ENCODE measurements at places on chromosomes 7 and 10.

DNA sequence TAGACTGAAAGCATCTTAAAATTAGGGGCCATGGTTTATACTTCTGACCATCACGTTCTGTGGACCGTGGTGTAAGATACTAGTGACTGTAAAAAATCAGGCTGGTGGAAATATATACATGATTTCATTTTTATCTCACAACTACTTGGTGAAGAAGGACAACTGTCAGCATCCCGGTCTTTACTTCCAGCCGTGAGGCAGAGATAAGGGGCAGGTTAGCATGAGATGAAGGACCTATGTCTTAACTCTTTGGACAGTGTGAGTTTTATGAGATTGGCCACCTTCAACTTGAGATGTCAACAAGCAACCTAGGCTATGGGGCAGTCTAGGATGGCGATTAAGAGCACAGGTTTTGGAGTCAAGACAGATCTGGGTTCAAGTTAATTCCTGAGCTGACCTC is 37.5 kb upstream of the FAM171A1 start:
- DNase-seq: no peak

DNA sequence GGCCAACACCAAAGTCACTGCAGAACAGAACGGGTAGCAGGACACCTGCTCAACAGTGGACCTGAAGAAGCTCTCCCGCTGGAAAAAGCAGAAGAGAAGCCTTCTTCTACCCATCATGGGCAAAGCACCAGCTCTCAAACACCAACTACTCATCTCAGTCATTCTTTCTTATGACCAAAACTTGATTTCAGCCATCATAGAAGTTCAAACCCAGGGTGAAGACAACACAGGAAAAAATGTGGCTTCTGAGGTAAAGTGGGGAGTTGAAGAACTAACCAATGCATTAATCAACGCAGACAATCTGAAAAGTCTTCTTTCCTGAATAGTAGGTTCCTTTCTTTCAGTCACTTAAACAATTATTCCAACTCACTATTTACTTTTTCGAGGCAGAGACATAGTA is 83.3 kb downstream of the ELMO1 start:
- DNase-seq: no peak

DNA sequence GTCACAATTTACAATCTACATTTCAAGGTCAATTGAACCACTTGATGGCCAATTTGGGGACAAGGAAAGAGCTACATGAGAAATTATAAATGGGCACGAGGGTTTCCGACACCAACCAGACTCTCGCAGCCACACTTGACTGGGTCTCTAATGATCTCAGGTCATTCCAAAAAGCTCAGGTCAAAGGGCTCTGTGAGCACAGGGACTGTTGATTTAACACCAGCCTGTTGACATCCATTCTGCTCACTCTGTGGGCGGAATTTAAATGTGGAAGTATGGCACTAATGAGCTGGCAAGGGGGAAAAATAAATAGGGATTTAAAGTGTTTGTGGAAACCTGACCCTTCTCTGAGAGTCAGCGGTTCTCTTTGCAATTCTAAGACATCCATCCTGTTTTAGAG is 810.7 kb upstream of the AUTS2 start:
- no peak for DNase-seq

DNA sequence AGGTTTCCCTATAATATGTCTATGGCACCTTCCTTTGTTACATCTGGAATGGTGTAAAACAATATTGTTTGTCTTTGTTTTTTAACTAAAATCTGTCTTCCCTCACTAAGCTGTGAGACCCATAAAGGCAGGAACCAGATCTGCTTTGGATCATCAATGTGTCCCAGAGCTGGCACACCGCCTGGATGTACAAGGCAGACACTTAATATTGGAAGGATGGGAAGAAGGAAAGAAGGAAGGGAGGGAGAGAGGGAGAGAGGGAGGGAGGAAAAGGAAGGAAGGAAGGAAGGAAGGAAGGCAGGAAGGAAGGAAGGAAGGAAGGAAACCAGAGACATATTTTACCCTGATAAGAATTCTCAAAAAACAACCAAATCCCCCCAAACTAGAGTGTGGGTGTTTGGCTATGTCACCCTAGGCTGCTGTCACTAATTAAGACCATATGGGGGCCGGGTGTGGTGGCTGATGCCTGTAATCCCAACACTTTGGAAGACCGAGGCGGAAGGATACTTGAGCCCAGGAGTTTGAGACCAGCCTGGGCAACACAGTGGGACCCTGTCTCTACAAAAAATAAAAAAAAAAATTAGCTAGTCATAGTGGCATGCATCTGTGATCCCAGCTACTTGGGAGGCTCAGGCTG is 59.6 kb downstream of the SH3PXD2A start:
- DNase-seq: no peak

GRCh38 chr7:85023066-85023712 is 163.7 kb downstream of the SEMA3D start:
- peak; percentile 1 for DNase-seq

GRCh38 chr7:154777023-154777422 is 225.9 kb downstream of the PAXIP1 start:
- no peak for DNase-seq

DNA sequence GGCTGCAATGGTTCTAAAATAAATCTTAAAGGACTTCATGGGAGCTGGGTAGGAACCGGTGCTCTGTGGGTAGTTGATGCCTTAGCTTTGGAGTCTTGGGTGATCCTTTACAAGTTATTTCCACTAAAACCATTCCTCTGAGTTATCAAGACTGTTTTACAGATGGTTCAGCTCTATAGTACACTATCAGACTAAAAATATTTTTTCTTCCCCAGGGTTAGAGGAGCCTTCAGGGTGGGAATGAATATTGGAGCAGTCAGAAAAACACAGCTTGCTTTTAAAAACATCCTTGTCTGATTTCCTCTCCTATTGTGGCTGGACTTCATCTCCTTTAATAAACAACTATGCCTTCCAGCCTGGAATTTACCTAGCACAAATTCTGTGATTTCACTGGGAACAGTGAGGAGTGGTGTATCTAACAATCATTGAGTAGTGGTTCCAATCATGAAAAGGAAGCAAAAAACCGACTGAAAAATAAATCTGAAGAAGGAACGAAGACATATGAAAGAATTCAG is 102.6 kb upstream of the AFAP1L2 start:
- DNase-seq: no peak

DNA sequence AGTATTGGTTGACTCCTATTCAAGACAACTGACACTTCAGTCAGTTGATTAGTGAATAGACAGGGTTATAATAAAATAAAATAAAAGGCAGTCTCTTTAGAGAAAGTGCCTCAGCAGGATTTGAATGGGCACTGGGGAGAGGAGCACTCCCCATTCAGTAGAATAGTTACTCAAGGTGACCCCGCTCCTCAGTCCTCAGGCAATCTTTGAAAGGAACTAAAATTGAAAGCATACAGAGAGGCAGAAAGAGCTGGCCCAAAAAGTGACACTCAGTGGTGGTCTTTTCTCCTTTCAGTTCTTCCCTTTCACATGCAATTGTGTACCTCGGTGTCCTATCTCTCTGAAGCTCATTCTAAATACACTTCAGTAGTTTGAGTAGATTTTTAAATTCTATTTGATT is 47.4 kb upstream of the MACC1 start:
- no peak for DNase-seq

GRCh38 chr10:132939957-132940790 is 2.2 kb downstream of the CFAP46 start:
- peak; percentile 46 for DNase-seq

- no peak for DNase-seq
These were observed 149.8 kb downstream of the DOCK4 start for GRCh38 chr7:112056409-112056808.

- no peak for DNase-seq
These were observed 3.7 kb downstream of the STX1A start for GRCh38 chr7:73715648-73716317.

DNA sequence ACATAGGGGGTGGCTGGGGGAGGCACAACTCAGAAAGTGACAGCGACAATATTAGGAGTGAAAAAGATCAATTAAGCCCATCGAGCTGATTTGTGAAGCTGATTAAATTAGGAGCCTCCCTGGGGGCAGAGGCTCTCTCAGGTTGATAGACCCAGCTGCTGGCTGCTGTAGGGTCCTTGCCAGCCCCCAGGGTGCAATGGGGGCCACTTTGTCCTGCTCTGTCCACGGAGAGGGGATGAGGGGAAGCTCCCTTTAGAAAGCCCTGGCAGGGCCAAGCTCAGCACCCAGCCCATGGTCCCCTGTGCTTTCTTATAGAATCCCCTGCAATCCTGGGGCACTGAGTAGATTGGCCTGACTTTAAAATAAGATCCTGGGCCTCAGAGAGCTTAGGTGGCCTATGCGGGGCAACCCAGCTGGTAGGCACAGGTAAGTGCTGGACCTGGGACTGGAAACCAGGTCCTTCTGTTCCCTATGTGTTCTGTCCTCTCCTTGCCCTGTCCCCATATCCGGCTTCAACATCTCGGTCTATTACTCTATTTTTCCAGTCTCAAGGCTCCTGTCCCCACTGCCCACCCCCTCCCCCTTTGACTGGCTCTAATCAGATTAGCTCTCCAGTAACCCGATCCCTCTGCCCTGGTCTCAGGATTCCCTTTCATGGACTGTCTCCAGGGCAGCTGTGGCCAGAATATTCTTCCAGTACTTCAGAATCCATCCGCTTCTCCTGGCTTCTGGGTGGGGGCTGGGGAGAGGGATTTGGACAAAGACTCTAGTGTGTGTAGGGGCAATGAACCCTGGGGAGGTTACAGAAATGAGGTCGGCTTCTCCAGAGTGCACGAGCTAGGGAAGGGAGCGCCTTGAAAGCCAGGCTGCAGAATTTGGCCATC is 259.6 kb downstream of the RPS24 start:
- DNase-seq: no peak

DNA sequence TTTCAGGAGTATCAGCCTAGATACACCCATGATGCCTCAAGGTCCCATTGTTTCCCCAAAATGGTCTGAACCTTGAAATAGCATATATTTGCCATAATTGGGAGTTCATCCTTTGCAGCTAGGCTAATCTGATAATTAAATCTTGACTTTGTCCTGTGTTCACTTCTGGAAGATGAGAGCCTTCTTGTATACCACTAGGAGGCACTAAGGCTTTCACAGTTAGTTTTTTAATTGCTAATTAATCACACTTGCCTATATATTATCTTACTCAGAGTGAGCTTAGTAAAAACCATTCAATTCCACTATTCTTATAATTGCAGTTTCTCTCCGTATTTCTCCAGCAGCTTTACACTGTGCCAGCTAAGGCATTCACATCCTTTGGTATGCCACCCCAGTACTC is 48.7 kb upstream of the MAGI2 start:
- no peak for DNase-seq

DNA sequence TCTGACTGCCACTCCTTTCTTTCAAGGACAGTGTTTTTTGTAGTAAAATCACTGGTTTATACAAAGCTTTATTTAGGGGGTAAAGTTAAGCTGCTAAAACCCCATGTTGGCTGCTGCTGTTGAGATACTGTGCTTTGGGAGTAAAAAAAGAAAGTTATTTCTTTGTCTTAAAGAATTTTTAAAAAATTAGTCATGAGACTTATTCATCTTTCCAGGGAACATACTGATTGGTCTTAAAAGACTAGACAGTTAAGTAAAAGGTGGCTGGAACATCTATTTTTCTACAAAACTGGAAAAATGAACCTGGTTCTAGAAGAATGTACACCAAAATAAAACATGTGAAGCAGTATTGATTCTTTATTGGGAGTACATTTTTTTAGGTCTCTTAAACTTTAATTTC is 20.6 kb downstream of the BBIP1 start:
- DNase-seq: no peak

DNA sequence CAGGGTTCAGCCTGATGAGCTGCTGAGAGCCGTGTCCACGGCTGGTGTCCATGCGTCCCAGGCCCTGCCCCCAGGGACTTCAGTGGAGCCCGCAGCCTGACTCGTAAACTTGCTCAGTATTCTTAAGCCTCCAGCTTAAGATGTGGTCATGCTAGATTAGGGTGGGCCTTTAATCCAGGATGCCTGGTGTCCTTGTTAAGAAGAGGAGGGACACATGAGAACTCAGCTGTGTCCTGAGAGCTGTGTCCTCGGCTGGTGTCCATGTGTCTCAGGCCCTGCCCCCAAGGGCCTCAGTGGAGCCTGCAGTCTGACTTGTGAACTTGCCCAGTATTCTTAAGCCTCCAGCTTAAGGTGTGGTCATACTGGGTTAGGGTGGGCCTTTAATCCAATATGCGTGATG is 23.0 kb downstream of the DOCK1 start:
- no peak for DNase-seq

- DNase-seq: peak; percentile 54
These were observed 7.2 kb downstream of the CPA2 start for GRCh38 chr7:130273933-130274255.

DNA sequence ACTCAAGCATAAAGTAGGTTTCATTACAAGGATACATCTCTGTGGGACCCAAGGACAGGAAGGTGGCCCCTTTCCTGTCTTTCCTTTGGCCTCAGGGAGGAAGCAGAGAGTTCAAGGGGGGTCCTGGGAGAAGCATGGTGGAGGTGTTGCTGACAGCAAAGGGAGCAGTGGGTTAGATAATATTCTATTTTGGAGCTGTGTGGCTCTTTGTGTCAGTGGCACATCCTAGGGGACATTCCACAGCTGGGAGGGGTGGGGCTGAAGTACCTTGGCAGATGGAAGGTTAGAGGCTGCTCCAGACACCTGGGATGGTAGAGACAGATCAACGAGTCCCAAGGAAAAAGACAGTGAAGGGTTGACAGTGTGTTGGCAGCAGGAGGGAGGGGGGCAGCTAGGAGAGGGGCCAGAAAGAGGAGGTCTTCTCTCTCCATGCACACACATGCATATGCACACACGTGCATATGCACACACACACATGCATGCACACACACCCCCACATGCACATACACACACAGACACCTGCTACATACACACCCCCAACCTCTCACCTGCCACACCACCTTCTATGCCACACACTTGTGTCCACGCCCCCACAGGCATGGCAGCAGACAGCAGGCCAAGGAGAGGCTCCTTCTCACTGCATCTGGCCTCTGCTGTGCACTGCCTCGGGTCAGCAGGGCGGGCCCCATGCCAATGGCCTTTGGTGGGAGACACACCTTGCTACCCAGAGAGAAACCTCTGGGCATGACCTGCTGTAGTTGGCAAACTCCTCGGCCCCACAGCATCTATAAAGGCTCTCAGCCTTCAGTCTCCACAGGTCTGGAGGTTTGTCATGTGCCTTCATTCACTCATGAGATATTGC is 5.6 kb upstream of the POLD2 start:
- DNase-seq: no peak

DNA sequence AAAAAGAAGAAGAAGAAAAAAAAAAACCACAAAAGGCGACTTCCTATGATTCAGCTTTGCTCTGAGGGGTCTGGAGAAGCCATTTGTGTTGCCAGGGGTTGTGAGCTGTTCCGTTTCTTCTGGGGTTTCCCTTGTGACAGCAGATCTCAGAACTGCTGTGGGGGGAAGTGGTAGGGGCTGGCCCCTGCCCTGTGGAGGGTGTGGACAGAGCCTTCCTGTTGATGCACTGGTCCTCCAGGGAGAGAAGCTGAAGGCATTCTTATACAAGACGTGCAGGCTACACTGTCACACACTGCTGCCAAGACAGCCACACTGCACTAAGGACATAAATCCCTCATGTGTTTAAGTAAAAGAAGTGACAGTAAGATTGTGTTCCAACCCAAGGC is 17.3 kb upstream of the CSGALNACT2 start:
- no peak for DNase-seq

GRCh38 chr10:102599565-102600327 is 44.5 kb upstream of the TRIM8 start:
- DNase-seq: no peak

- DNase-seq: no peak
These were observed 43.1 kb downstream of the AMZ1 start for GRCh38 chr7:2730846-2731770.
